ENCODE measurements at places on chromosomes 12 and 14. TPM values are rescaled to one million over a fixed set of nuclear protein-coding genes. Genes with fewer than 3 reads are reported as not detected.

The OR6C75 gene
- not detected for total RNA-seq

The DAO gene
- total RNA-seq: not detected

- no peak for DNase-seq
- no peak overlapping the region for H3K4me3 ChIP-seq
- H3K27me3 ChIP-seq: no peaks in the 10 kb centered on the region
- H3K4me1 ChIP-seq: no peaks in the 10 kb centered on the region
Observed at GRCh38 chr12:2239381-2239871, 186.6 kb downstream of the CACNA1C start.

DNA sequence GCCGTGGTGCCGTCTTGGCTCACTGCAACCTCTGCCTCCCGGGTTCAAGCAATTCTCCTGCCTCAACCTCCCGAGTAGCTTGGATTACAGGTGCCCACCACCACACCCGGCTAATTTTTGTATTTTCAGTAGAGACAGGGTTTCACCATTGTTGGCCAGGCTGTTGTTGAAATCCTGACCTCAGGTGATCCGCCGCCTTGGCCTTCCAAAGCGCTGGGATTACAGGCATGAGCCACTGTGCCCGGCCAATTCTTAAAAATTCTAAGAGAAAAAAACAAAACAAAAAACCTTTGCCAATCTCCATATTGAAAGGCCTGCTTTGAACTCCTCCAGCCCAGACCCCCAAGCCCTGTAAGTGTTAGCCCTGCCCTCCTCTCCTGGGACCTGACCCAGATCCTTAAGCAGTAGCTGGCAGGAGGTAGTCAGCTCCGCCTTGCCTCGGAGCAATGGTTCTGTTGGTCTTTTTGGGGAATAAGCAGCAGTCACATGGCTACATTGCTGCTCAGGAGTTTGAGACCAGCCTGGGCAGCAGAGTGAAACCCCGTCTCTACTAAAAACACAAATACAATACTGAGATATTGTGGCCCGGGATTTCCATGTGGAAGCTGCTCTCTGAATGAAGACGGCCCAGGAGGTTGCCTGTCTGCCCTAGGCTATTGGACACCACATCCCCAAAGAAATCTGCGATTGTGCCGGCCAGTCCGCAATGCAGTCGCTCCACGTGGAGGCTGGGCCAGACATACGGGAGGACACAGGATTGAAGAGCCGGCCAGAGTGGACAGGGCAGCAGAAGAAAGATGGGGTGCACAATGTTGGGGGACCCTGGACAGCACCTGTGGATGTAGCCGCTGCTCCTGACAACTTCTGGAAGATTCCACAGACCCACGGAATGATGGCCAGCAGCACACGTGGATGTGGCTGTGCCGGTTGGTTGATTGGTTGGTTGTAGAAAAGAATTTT, 28.8 kb upstream of the BEGAIN start:
- peaks cover 4% of the 10 kb centered on the region for H3K27me3 ChIP-seq
- no peak overlapping the region for H3K27ac ChIP-seq
- no peaks in the 10 kb centered on the region for H3K36me3 ChIP-seq
- no peak for DNase-seq
- no peaks in the 10 kb centered on the region for H3K4me1 ChIP-seq

The CABP1 gene
- total RNA-seq: 2.4 TPM

The FAM90A1 gene
- total RNA-seq: 0.62 TPM

DNA sequence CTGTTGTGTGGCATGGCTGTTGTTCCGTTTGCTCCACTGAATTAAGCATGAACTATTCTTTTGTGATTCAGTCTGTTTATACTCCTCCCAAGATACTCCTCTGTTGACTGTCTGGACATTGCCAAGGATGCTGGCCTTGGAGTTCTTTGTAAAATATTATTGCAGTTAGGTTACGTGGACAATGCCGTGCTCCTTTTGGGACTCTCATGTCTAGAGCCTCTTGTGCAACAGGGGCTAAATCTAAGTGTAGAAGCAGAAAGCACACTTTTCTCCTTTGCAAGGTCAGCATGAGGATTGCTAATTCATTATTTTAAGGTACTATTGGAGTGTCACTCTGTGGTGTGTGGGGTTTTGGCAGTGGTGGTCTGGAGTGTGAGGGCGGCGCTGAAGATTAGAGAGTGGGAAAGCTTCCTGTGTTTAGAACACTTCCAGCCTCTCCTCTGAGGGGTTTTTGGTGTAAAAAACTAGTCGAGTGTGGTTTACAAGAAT, 125.4 kb downstream of the SAMD4A start:
- H3K36me3 ChIP-seq: no peaks in the 10 kb centered on the region
- no peak overlapping the region for H3K27ac ChIP-seq
- no peaks in the 10 kb centered on the region for H3K27me3 ChIP-seq
- no peak overlapping the region for H3K4me3 ChIP-seq
- H3K4me1 ChIP-seq: no peaks in the 10 kb centered on the region

- H3K4me1 ChIP-seq: peaks cover 5% of the 10 kb centered on the region
- no peak overlapping the region for H3K27ac ChIP-seq
- H3K27me3 ChIP-seq: no peaks in the 10 kb centered on the region
- DNase-seq: no peak
Observed at GRCh38 chr12:45294906-45295305, 79.0 kb downstream of the ANO6 start.

GRCh38 chr14:63918411-63918810, 65.6 kb downstream of the SYNE2 start:
- no peaks in the 10 kb centered on the region for H3K4me1 ChIP-seq
- no peak for DNase-seq
- H3K27ac ChIP-seq: no peak overlapping the region
- no peak overlapping the region for H3K4me3 ChIP-seq
- peaks cover 2% of the 10 kb centered on the region for H3K36me3 ChIP-seq

The CLEC9A gene
- total RNA-seq: not detected

All from GM12878 (cell line).